ENCODE measurements at places on chromosomes 3 and 15.

GRCh38 chr15:99143242-99143641 lies 38.4 kb downstream of the SYNM start:
- no peak for DNase-seq

DNA sequence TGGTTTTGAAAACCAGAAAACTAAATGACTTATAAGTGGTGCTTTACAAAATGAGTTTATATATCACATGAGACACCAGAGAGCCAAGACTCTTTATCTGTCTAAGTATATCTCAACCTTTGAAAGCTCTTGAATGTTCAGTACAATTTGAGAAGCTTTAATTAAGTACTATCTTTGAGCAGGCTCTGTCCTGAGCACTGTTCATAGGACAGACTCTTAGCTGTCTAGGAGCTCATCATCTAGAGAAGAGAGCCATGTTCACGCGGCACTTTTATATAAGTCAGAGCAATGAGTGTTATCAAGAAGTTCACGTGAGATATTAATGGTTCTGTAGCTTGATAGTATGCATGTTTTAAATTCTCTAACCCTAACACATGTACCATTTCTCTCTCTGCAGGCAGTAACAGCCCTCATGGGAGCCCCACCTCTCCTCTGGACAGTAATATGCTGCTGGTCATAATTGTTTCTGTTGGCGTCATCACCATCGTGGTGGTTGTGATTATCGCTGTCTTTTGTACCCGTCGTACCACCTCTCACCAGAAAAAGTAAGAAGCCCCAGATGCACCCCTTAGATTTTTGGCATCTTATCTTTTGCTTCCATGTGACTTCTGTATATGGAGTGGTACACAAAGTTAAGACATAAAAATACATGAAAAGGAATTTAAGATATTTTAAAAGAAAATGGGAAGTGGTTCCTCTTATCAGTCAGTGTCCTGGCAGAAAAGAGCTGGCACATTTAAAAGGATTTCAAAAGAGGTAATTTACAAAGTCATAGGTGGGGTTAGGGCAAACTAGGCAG lies 86.0 kb downstream of the HCN4 start:
- no peak for DNase-seq

GRCh38 chr3:161171113-161171512 lies 50.0 kb upstream of the NMD3 start:
- DNase-seq: no peak

- DNase-seq: no peak
Observed at GRCh38 chr3:60659098-60659497, 592.2 kb downstream of the FHIT start.

DNA sequence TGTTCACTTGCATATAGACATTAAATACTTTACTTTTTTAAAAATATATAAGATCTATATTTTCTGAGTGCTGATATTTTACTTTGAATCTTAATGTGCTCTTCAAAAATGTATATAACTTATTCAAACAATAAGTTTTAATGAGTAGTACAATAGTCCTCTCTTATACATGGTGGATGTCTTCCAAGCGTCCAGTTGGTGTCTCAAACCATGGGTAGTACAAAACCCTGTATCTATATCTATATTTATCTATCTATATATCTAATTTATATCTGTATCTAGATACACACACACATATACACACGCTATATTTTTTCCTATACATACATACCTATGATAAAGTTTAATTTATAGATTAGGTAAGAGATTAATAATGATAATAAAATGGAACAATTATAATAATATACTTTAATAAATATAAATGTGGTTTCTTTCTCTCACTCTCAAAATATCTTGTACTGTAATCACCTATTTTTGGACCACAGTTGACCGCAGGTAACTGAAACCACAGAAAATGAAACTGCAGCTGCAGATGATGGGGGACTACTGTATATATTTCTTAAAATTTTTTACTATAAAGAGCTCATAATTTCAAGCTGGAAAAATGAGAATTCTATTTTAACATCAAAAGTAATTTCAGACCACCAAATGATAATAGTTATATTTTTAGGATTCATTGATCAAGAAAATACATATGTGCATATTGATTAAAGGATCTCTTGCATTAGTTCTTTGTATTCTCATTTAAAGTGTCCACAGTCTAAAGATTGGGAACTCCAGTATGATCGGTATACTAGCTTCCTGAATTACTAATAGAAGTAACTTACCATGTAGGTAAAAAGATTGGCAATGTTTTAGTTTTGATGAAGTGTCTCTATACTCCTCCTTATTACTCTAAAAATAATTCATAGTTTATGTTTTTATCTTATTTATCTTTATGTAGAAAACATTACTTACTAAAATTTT lies 215.1 kb upstream of the MLF1 start:
- no peak for DNase-seq

DNA sequence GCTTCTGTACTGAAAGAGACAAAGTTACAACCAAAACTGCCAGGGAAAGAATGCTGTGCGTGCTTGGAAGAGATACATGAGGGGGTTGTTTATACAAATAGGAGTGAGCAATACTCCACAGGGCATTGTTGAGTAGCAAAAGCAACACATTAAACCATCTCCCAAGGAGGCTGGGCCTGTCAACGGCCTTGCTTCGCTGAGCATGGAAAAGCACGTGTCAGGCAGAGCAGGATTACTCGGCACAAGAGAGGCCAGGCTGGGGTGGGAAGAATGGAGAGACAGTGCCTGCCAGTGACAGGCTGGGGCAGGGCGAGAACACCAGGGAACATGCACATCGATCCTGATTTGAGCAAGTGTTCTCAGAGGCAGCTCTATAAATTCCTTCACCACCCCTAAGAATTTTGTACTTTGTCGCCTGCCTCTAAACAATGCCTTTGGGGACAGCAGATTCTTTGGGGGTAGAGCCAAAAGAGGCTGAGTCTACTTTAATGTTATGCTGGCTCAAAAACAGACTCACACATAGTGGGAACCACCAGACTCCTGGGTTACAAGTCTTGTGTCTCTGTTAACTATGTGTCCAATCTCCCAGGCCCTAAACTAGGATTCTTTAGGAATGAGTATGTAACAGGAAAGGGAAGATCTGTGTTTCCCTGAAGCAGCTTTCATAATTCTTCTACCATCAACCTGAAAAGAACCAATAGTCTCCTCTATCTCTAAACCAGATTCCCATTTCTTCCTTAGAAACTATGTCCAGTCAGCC lies 67.2 kb downstream of the LIPC start:
- no peak for DNase-seq

DNA sequence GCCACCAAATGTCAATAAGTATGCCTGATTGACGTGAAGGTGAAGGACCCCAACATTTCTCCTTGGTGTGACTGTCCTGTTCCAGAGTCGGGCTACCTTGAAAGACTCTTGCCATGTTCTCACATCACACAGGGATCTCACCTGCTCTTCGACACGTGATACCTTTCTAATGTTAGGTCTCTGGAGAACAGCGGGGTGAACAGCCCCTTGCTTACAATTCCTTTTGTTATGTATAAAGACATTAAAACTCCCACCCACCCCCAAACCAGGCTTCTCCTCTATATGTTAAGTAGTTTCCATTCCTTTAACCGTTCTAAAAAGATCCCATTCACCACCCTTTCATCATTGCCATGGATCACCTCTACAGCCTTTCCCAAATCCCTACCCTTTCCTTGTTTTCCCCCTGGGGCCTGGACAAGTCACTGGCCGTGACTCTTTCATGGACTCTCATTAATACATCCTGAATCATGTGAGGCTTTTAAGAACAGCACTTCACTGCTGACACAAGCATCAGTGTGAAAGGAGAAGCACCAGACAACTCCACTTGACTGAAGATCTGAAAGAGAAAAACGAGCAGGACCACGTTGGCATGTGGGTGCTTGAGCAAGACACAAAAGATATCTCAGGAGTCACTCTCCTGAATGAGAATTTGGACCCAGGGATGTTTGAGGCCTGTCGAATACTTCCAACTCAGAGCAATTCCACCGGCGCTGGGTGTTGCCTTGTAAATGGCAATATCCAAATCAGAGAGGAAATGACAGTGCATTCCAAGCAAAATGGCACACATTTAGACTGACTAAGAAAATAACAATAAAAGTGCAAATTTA lies 115.0 kb downstream of the FOXP1 start:
- DNase-seq: no peak

- no peak for DNase-seq
Observed at GRCh38 chr3:124552224-124552623, 178.0 kb upstream of the UMPS start.

DNA sequence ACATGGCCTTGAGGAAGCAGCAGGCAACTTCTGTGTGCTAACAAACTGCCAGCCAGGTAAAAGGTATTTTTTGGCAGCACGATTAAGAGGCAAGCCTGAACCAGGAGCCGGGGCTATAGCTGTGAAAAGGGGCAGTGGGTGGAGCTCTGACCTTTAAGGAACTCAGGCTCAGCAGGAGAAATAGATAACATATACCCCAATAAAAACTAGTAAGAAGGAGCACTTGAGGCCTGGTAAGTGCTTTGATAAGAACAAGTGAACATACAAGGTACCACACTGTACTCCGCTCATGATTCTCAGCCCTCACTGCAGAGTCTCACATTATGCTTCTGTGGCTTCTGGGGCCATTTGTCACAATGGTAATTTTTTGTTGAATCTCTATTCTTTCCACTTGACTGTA lies 5.4 kb downstream of the FYCO1 start:
- DNase-seq: no peak

DNA sequence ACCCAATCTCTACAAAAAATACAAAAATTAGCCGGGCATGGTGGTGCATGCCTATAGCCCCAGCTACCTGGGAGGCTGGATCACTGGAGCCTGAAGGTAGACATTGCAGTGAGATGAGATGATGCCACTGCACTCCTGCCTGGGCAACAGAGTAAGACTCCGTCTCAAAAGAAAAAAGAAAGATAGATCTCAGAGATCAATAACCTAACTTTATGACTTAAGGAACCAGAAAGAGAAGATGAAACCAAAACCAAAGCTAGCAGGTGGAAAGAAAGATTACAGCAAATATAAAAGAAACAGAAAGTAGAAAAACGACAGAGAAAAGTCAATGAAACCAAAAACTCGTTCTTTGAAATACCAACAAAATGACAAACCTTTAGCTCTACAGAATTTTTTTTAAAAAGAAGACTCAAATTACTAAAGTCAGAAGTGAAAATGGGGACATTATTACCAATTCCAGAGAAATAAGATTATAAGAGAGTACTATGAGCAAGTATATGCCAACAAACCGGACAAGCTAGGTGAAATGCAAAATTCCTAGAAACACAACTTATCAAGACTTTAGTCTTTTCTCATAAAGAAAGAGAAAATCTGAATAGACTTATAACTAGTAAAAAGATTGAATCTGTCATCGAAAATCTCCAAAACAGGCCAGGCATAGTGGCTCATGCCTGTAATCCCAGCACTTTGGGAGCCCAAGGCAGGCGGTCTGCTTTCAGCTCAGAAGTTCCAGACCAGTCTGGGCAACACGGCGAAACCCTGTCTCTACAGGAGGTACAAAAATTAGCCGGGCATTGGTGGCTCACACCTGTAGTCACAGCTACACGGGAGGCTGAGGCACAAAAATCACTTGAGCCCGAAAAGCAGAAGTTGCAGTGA lies 35.0 kb downstream of the ACAP2 start:
- peak; percentile 55 for DNase-seq

DNA sequence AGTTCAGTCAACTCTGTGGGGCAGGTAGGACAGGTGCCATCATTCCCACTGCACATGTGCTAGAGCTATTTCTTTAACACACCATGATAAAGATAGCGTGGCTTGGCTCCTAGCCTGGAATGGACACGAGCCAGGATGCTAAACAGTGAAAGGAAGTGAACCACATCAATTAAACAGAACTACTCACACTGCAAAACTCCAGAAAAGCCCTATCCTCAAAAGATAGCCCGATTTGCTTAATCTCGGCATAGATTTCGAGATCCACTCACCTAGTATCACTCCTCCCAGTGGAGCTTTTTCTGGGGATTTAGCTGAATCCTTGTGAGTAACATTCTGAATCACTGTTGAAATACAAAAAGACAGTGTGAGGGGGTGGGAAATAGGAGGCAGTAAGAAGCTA lies 118.0 kb downstream of the ABI3BP start:
- DNase-seq: no peak

GRCh38 chr3:194286375-194287146 lies 64.6 kb downstream of the CPN2 start:
- DNase-seq: no peak

DNA sequence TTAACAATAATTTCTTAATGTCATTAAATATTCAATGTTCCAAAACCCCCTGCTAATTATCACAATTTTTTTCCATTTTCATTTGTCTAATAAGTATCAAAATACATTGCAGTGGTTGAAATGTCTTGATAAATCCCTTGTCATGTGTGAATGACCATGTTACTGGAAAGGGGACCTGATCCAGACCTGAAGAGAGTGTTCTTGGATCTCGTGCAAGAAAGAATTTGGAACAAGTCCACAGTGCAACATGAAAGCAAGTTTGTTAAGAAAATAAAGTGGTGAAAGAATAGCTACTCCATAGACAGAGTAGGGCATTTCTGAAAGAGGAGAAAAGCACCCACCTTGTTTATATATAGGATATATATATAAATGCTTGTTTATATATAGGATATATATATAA lies 10.4 kb upstream of the SELENOK start:
- DNase-seq: no peak
